ENCODE measurements at places on chromosomes 2 and 18.

DNA sequence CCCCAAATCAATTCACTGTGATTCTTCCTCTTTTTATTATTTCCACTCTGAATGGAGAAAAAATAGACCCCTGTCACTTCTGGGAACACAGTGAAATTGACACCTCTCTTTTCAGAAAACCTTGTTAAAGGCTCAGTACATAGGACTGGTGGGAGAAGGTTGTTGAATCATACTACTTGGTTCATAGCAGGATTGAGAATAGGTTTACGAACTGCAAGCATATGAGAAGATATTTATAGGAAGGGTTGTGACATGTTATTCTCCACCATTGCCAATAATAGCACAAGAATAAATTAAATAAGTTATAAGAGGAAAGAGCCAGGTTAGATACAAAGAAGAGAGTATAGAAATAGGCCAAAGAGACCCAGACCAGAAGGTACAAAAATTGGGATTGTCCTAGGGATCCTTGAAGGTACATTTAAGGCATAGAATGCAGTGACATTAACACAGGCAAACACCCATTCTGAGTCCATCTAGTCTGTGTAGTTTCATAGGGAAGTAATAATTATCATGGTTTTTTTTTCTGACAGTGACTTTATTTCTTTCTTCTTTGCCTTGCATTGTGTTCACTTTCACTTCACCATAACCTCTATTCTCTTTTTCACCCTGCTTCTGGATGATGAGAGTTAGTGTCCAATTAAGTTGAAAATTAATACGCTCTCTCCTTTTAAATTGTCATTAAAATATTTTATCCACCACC lies 21.8 kb upstream of the SERPINE2 start:
- peak; percentile 19 for DNase-seq

- no peak for DNase-seq
Observed at GRCh38 chr2:239423551-239423950, 22.7 kb upstream of the HDAC4 start.

DNA sequence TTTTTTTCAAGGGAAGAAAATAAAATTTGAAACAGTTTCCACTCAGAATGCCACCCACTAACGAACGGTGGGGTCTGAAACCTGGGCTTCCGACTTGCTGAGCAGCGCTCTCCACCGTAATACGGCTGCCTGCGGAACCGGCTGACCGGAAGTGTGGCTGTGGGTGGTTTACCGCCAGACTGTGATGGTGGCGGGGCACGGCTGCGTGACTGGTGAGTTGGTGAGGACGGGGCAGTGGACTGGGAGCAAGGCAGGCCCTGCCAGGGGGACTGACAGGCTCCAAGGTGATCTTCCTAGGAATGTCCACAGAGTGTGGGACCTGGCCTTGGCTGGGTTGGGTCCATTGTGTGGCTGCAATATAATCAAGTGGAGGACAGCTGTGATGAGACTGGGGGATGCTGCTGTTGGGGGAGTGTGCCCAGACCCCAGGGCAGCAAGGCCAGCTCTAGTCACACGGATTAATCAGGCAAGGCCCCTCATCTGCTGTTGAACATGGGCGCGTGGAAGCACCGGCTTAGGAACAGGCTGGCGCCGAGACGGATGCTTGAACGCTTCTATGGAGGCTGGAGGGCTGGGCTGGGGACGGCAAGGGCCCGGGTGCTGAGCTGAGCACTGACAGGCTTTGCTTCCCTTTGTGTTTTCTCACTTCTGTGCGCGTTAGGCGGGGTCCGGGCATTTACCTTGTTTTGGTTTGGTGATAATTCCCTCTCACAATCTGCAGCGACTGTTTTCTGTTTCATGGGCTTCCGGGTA lies 357.7 kb upstream of the SPRED2 start:
- no peak for DNase-seq

- peak; percentile 91 for DNase-seq
Observed at GRCh38 chr18:58223717-58224424, 179.8 kb downstream of the NEDD4L start.

GRCh38 chr2:47336259-47337238 lies 66.4 kb upstream of the MSH2 start:
- peak; percentile 29 for DNase-seq

DNA sequence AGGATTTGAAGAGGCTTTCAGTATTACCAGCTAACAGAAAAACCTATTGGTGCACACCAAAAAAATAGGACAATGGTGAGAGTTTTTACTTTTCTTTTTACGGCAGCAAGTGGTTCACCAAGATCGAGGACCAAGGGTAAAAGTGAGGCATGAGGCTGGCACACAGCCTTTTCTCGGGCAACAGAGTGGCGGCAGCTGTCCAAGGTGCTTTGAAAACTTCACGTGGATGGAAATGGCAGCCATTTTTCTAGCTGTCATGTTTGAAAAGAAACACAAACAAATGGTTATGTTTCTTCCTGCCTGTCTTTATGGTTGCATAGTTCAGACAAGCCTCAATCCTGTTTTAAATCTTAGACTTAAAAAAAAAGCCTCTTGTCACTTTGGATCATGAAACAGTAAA lies 812.5 kb upstream of the CHAC2 start:
- DNase-seq = no peak

GRCh38 chr2:18787726-18788125 lies 198.4 kb upstream of the NT5C1B start:
- DNase-seq = no peak

DNA sequence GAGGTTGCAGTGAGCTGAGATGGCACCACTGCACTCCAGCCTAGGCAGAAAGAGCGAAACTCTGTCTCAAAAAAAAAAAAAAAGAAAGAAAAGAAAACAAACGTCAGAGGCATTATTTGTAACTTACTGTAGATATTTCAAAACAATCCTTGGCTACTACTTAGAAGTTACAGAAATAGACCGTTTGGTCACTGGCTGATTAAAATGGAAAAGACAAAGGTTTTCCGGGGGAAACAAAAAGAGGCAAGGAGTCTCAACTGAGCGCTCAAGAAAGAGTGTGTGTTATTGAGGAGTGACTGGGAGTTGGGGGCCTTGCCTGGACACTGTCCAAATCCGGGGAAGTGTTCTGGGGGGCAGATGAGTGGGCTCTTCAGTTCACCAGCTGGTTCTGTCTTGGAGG lies 47.6 kb downstream of the TEX44 start:
- peak; percentile 66 for DNase-seq

GRCh38 chr2:45833968-45834344 lies 182.5 kb downstream of the PRKCE start:
- DNase-seq = peak; percentile 70

Measured in inflammatory macrophage treated with lipopolysaccharide for 4 hours (primary cell).